ENCODE measurements at places on chromosomes 6 and 20.

DNA sequence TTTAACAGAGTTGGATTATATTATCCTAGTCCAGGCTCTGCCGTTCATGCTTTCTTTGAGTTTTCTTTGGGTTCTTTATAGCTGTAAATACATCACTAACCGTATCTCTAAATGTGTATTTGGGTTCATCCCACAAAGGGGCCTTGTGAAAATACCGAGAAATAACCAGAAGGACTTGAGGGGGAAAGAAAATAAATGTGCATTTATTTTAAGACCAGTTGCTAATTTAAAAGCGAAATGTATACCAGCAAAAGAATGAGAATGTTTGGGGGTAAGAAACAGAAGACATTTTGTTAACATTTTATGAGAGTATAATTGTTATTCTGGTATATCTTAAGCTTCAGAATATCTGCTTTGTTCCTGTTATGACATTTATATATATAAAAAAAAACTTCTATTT, 38.9 kb downstream of the LRRN4 start:
- DNase-seq = no peak

DNA sequence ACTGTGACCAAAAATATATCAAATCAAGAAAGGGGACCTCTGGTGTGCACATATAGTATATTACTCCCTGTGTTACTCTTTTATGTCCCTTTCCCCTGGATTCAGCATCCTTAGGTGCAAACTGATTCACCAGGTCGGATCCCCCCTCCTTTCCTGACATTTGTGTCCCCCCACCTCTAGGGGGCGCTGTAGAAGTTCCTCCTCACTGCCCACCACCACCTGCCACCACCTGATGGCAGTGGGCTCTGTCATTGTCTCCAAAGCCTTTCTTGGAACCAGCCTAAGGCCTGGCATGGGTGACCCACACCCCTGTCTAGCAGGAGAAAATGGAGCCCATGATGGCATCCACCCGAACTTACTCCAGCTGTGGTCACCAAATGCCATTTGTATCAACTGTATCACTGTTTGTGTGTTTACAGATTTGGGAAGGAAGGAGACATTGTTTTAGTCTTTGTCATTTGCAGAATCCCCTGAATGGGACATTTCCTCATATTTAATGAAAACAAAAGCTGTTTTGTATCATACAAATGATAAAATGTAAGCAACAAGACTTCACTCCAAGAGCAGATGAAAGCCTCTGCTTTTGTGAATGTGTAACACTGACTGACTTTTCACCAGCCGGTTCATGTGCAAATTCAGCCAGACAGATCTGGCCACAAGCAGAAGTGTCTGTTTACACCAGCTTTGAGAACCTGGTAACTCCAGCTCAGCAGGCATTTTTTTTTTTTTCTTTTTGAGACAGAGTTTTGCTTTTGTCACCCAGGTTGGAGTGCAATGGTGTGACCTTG, 66.2 kb downstream of the ARMC2 start:
- DNase-seq = no peak

DNA sequence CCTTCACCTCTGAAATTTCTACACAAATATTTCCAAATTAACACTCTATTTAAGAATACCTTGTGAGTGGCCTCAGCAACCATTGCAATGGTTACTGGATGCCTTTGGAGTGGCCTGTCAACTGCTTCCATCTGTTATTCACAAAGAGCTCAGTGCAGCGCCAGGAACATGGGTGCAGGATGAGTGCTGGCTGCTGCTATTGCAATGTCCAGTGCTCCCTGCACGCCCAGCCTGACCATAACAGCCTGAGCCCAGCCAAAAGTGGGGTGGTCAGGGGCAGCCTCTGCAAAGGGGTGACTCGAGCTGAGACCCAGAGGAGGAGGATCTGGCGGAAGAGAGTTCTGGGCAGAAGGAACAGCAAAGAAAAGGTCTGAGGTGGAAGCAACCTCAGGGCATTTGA, 18.4 kb downstream of the CASS4 start:
- DNase-seq = no peak

DNA sequence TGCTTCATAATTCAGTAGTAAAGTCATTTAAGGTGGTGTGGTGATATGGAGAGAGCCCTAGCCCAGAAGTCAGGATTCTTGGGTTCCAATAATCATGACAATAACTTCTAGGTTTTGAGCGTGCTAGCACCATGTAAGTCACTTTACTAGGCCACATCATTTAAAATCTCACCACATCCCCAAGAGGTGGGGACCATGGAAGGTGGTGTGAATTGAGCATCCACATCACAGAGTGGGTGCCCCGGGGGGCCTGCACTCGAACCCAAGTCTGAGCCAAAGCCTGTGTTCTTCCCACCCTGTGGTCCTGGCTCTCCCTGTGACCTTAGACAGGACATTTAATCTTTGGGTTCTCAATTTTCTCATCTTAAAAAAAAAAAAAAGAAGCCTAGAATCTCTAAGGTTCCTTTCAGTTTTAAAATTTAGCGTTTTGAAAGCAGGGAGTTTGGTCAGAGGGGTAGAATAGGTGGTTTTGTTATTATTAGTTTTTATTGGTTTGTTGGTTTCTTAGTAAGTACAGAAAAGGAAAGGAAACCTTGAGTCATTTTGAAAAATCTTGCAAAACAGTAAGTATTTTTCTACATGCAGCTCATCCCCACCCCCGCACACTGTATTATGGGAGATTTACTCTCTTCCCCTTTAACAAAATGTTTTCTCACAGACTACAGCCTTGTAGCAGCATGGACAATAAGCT, 26.4 kb downstream of the ARMC2 start:
- DNase-seq = no peak

GRCh38 chr6:40774932-40775331, 187.8 kb upstream of the LRFN2 start:
- DNase-seq = no peak

All from NCI-H2081 treated with DMSO at 0.1 percent for 48 hours (cell line).